ENCODE measurements at places on chromosomes 6 and 20.

DNA sequence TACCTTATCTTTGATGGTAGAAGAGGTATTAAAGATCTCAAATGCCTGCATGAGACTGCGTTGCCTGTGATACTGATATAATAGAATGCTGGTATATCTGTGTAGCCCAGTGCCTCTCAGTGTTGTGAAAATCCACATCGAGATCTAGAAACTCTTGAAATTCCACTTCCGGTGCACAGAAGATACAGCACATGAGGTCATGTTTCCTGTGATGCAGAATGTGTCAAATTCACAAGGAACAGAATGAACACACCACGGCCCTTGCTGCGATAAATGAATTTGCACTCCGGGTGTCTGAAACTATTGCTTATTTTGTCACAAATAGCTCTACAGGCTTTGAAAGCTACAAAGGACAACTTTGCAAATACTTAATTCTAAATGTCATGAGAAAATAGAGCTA is 687.9 kb upstream of the AGPAT4 start:
- DNase-seq = no peak

DNA sequence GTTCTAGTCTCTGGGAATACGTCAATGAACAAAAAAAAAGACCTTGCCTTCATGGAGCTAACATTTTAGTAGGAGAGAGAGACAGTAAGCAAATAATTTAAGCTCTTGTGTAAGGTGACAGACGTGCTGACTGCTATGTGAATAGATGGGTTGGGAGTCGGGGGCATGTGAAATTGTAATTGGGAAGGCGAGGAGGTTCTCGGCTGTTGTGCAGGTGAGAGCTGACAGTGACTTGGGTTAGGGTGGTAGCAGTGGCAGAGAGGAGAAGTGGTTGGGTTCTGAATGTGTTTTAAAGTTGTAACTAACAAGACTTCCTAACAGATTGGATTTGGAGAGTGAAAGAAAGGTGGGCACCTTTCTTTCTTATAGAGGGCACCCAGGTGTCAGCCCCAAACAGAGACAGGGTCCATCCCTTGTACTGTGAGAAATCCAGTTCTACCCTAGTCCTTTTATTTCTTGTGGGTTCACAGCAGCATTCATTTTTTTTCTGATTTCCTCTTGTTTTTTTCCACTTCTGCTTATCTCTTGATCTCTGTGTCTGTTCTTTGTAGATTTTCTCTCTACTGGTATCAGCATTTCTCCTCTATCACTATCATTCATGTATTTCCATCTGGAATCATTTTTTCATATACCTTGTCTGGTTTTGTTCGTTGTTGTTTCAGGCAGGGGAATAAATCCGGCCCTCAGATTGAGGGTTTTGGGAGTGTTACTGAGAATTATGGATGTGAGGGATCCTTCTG is 15.4 kb upstream of the MYLK2 start:
- DNase-seq = no peak

GRCh38 chr6:92757925-92758324 is 661.4 kb downstream of the EPHA7 start:
- no peak for DNase-seq

- no peak for DNase-seq
Observed at GRCh38 chr6:108744244-108744972, 103.8 kb upstream of the ARMC2 start.

GRCh38 chr20:33442136-33443005 is 1.2 kb downstream of the SNTA1 start:
- DNase-seq = no peak

- no peak for DNase-seq
Observed at GRCh38 chr20:34528921-34529297, 12.7 kb downstream of the DYNLRB1 start.

DNA sequence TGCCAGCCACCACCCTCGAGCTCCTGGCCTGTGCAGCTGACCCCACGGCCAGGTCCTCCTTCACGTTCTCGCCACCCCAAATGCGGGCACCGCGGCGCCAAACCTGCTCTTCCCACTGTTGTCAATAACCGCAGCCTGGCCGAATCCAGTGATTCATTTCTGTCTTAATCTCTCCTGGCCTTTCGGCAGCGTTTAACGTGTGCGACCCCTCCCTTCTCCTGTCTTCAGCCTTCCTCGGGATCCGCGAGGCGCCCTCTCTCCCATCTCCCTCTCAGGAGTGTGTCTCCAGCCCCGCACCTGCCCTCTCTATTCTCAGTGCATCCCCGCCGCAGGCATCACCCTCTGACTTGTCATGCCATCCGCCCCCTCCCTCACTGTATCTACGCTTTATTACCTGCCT is 91.4 kb downstream of the THBS2 start:
- no peak for DNase-seq

DNA sequence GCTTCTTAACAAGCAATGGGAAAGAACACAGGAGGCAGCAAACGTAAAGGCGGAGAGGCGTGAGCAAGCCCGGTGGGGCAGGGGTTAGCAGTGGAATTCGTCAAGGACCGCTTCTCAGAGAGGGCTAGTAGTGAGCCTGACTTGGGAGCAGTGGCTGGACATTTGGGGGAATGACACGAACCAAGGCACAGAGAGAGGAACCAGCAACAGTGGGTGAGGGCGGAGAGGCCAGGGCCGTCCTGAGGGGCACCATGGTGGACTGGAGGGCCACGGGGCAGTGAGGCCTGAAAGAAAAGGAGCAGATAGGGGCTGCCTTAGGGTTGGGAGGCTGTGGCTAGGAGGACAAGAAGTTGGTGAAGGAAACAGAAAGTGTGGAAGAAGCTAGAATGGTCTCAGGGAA is 12.1 kb upstream of the ARID1B start:
- no peak for DNase-seq

- DNase-seq = no peak
Observed at GRCh38 chr6:38307740-38308139, 332.0 kb downstream of the BTBD9 start.

GRCh38 chr6:145865595-145865994 is 51.0 kb upstream of the FBXO30 start:
- no peak for DNase-seq

DNA sequence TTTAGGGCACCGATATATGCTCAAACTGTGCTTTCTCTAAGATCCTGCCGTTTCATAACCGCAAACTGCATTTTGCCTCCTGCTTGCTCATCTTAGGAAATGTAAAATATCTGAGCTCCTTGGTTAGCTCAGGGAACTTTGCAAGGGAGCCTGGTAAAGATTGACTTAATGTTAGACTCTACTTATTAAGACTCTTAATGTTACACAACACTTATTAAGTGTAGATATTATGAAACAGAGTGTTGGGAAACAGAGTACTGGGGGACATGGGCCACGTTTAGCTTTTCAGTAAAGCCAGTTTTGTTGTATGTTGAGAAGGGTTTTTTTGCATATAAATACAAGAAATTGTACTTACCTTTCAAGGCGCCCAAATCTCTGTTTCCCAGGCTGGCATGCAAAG is 1.9 kb downstream of the LTV1 start:
- no peak for DNase-seq

DNA sequence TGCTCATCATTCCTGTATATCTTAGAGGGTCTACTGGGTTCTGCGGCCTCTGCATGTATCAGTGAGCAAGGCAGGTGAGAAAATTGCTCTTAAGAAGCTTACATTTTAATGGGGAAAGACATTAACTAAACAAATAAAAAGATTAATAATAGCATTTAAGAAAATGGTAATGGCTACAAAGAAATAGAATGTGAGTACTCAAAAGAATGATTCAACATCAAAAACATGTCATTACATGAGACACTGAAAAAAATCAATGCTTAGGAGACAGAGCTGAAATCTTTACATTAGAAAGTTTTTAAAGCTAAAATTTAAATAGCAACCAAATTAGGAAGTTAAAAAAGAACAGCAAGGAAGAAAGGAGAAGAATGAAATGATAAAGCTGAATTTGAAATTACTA is 146.9 kb upstream of the PHACTR1 start:
- DNase-seq = no peak

GRCh38 chr20:7950387-7950786 is 10.1 kb upstream of the HAO1 start:
- no peak for DNase-seq

DNA sequence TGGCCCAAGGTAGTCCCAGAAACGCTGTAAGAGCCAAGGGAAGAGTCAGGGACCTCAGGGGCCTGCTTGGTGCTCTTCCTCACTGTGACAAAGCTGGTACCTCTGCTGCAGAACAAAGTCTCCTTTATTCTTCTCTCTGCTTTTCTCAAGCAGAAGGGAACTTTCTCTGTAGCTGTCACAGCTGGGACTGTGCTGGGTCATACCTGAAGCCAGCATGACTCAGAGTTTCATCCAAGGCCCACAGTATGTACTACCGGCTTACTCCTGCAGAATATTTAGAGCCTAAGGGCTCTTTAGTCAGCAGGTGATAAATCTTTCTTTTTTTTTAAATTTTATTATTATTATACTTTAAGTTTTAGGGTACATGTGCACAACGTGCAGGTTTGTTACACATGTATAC is 183.2 kb downstream of the TINAG start:
- DNase-seq = no peak

DNA sequence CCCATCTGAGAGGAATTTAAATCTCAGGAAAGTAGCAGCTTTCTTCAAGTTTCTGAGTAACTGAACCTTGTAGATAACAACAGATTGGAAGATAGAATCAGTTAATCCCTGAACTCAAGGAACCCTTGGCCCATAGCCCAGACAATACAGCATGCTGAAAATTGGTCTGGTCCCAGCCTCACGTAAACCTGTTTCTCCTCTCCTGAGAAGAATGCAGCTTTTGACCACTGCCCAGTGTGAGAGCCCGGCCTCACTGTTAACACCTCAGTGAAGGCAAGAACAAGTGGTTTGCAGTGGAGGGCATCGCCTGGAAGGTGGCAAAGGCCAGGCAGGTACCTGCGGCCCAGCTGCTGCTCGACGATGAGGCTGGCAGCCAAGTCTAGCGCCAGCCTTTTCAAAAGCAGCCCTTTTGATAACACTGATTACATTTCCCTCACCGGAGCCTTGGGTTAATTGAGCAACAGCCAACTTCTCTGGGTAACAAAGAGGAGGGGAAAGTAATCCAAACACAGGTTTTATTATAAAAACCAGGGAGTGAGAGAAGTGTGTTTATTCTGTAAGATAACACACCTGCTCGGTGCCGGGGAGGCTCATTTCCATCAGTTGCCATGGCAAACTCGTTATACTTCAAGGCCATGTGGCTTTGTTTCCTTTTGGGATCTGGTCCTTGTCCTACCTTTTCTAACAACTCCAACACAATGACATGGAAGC is 54.0 kb downstream of the TRAF3IP2 start:
- DNase-seq = no peak

DNA sequence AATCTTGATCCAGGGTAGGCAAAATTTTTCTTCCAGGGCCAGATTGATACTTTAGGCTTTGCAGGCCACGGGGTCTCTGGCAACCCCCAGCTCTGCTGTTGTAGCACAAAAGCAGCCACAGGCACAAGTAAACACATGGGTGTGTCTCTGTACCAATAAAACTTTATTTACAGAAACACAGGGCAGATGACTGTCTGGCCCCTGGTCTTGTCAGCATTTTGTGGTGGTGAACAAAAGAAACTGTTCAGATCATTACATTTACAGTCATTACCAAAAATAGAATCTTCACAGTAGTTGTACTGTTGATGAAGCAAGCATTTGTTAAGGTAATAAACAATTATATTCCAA is 45.0 kb upstream of the KIF25 start:
- no peak for DNase-seq

DNA sequence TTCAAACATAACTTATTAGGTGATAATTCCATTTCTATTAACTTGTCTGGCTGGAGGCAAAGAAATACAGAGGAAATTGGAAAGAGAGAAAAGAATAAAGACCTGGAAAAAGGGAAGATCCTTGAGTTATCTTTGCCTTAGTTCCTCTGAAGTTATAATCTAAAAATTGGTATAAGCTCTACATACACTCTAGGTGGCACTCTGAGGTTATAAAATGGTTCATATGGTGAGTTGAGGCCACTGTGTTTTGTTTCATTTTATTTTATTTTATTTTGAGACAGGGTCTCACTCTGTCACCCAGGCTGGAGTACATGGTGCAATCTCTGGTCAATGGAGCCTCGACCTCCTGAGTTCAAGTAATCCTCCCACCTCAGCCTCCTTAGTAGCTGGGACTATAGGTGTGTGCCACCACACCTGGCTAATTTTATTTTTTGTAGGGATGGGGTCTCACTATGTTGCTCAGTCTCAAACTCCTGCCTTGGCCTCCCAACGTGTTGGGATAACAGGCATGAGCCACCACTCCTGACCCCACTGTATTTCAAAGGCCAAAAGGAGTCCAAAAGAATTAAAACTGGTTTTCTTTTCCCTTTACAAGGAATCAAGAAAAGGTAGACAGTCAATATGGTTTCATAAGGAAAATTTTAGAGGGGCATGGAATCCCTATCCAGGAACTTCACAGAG is 19.4 kb downstream of the GPX6 start:
- DNase-seq = no peak

GRCh38 chr20:47319517-47320252 is 36.8 kb downstream of the ZMYND8 start:
- DNase-seq = no peak

DNA sequence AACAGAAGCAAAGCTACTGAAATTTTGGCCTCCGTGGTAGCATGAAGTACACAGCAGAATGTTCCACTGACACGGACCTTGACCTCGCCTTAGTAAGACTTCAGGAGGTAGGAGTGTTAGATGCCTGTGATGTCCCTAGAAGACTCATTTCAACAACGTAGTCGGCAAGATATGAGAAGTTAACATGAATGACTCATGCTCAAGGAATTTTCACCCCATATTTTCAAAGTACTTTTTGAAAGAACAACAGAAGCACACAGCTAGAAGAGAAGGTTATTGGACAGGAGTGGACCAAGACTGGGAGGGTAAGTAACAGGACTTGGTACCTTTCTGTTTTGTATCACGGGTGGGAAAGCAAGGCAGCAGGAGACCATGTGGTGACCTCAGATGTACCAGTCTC is 78.0 kb downstream of the DZANK1 start:
- DNase-seq = no peak

- DNase-seq = no peak
Observed at GRCh38 chr20:921068-921467, 4.9 kb upstream of the ANGPT4 start.

DNA sequence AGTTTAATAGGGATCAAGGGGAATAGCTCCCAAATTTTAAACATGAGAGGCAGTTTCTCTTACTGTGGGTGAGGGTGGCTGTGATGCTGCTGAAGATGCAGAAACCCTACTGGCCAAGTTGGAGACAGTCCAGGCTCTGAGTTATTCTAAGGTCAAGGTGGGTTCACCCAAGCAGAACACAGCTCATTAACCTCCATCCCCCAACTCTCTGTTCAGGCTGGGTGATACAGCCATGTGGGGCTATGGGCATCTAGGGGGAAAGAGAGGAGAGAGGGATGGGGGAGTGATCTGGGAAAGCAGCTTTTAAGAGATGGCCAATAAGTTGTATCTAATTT is 18.9 kb upstream of the TRAM2 start:
- DNase-seq = no peak

DNA sequence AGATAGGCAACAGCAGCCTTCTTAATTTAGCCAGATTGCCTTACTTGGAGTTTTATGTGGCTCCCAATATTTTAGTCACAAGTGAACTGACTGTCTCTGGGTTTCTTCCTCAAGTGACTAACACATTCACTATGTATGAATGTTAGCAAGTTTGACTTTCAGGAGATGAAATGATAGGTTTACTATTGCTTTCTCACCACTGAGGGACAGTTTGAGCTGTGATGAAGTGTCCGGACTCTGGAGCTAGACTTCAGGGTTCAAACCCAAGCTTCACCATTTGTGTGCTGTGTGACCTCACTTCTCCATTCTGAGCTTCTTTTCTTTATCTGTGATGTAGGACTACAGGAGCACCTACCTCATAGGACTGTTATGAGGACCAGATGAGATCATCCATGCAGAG is 8.2 kb downstream of the DHX35 start:
- DNase-seq = no peak

All from stimulated activated CD4-positive, alpha-beta T cell treated with anti-CD3 and anti-CD28 coated beads, TNF-alpha, amount 100 ng/mL, for 24 hours (primary cell).